Frontal cortex (tissue), 4 donors: ENCODE measurements at places on chromosomes 1 and 21.

- DNase-seq: no peak
Measured at GRCh38 chr21:45051580-45052434, 22.6 kb upstream of the ADARB1 start.

DNA sequence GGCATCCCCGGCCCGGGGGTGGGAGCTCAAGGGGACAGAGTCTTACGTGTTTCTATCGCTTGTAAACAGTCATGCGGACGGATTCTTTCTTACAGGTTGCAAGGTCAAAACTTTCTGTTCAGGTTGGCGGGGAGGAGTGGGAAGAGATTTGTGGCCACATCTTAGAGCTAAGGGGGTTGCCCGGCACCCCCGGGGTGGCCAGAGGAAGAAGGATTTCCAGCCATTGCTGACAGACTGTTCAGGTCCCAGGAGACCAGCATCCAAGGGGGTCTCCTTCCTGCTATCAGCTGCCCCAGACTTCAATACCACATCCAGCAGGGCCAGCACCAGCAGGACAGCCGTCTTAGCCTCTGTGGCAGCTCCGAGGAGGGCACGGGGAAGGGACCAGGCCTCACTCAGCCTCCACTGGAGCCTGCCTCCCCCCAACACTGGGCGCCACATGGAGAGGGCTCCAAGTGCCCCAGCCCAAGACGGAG, 52.0 kb downstream of the KIF21B start:
- DNase-seq: no peak

DNA sequence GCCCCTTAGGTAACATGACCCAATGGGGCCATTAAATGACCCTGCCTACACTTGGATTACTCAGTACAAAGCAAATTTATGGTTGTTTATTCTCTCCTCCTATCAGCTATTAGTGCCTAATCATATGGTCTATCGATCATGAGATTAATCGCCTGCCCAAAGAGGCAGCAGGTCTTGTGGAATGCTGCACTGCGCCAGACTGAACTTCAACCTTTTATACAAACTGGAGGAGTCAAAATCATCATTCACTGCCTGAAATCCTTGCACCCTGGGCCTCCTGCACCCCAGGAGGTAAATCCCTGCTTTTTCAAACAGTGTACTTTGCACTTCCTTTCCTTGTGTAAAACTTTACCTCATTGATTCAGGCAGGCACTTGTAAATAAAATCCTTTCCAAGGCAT, 69.7 kb downstream of the NFIA start:
- DNase-seq: no peak

DNA sequence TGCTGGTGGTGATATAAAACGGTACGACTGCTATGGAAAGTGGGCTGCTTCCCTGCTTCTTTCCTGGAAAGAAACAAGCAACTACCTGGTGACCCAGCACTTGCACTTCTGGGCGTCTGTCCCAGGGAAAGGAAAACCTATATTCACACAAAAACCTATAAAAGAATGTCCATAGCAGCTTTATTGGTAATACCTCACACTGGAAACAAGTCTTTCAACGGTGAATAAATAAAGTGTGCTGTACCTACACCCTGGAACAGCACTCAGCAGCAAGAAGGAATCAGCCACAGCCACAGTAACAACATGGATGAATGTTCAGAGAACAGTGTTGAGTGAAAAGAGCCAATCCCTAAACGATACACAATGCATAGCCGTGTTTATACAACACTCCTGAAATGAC, 19.9 kb downstream of the SLC19A1 start:
- DNase-seq: no peak

GRCh38 chr21:32349333-32349944, 43.4 kb downstream of the URB1 start:
- no peak for DNase-seq

- no peak for DNase-seq
Measured at GRCh38 chr1:166089804-166090203, 77.0 kb downstream of the FAM78B start.

- no peak for DNase-seq
Measured at GRCh38 chr1:208513799-208514198, 269.6 kb upstream of the PLXNA2 start.

- DNase-seq: no peak
Measured at GRCh38 chr1:157399984-157400382, 152.3 kb downstream of the FCRL5 start.

DNA sequence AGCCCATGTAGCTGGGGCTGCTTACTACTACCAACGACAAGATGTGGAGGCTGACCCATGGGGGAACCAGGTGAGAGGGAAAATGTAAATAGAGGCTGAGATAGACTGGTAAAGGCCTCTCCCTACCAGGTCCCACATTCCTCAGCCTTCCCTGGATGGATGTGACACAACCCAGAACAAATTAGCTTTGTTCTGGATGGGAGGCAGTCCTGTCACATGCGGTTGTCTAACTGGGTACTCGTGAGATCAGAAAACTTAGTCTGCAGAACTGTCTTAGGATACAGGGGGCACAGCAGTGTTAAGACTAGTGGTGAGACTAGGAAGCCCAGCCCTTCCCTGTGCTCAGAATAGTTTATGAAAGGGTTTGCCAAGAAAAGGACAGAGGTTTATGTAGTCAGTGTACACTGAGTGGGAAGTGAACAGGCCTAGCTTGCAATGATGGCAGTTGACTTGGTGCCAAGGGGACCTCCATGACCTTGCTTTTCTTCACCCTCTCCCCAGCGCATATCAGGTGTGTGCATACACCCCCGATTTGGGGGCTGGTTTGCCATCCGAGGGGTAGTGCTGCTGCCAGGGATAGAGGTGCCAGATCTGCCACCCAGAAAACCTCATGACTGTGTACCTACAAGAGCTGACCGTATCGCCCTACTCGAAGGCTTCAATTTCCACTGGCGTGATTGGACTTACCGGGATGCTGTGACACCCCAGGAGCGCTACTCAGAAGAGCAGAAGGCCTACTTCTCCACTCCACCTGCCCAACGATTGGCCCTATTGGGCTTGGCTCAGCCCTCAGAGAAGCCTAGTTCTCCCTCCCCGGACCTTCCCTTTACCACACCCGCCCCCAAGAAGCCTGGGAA, 8.4 kb downstream of the MMACHC start:
- no peak for DNase-seq

GRCh38 chr1:68490046-68490651, 6.7 kb downstream of the DEPDC1 start:
- no peak for DNase-seq

DNA sequence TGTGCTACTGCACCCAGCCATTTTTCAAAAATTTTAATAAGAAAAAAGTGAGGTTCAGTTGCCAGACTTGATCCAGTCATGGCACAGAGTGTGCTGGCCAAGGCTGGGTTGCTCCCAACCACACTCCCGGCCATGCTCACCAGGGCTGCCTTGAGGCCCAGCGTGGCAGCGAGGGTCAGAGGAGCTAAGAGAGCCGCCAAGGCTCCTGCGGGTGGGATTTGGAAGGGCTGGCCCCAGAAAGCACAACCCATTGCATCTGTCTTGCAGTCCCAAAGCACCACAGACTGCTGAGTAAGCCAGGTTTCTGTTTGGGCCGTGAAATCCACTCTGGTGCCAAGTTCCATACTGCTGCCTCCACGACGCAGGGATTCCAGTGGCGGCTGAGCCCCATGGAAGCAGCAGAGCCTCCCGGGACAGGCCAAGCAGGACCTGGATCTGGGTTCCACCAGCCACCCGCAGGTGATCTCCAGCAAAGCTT, 22.6 kb downstream of the ZBTB17 start:
- no peak for DNase-seq

- no peak for DNase-seq
Measured at GRCh38 chr1:180773210-180773865, 139.4 kb upstream of the KIAA1614 start.

- DNase-seq: no peak
Measured at GRCh38 chr1:106523497-106523896, 533.0 kb upstream of the PRMT6 start.

- DNase-seq: no peak
Measured at GRCh38 chr1:206411321-206411720, 59.0 kb upstream of the IKBKE start.
